ENCODE measurements at places on chromosomes 11 and 22.

DNA sequence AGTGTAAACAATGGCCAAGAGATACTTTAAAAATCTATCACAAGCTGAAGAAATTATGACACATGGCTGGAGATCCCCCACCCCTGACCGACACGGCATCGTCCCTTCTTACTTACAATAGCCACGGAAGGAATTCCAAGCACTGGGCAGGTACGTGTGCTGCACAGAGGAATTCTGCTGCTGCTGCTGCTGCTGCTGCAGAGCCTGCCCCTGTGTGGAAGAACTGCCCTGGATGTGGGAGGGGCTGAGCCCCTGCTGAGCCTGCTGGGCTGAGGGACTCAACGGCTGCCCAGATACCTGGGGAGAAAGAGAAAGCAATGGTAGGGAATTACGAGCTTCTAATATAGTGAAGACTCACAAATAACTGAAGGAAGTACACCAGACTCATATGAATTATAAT is 15.0 kb upstream of the NFRKB start:
- no peak for DNase-seq

- DNase-seq = no peak
Observed at GRCh38 chr11:691710-692590, 3.1 kb downstream of the DEAF1 start.

- no peak for DNase-seq
Observed at GRCh38 chr11:45393334-45393733, 107.2 kb upstream of the SYT13 start.

DNA sequence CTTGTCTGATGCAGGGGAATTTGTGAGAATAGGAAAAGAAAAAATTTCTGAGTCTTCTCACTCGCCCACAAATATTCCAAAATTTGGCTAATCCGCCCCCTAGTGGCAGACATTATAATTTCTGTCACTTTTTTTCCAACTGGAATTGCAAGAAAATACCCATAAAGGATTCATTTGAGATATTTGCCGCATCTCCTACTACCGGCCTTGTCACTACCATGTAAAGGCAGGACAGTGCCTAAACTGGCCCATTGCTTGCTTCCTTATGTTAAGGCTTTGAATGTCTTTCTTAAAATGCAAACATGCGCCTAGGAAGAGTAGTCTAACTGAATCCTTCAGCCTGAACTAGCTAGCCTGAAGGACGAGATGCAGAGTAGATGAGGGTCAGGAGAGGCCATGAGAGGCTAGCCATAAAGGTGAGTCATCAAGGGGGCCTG is 9.3 kb upstream of the CEP295 start:
- peak; percentile 60 for DNase-seq

DNA sequence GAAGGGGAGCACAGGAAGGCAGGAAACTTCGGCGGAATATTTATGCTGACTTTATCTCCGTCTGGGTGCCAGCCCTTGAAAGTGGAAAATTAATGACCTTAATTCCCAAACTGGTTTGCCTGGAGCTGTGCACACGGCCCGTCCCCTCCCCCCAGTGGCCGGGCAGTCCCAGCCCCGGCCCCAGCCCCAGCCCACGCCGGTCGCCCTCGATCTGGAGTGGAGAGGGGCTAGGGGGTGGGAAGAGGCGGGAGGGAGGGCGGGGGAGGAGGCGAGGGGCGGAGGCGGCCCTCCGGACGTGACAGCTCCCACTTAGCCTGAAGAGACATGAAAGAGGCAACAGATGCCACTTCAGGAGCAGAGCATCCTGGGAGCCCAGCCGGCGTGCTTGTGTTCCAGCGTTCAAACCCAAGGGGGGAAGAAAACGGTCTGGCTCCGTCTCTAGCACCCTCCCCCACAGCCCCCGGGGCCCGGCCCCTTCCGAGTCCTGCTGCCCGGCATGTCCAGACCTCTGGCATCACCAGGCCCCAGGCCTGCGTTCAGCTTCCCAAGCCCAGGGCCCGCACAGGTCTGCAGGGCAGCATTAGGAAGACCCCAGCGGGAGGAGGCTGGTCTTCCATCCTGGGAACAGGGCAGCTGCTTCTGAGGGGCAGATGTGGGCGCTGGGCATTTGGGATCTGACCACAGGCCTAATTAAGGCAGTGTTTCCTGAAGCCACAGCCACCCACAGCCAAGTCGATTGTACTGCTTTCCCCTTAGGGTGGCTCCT is 20.0 kb upstream of the LMO1 start:
- DNase-seq = no peak

DNA sequence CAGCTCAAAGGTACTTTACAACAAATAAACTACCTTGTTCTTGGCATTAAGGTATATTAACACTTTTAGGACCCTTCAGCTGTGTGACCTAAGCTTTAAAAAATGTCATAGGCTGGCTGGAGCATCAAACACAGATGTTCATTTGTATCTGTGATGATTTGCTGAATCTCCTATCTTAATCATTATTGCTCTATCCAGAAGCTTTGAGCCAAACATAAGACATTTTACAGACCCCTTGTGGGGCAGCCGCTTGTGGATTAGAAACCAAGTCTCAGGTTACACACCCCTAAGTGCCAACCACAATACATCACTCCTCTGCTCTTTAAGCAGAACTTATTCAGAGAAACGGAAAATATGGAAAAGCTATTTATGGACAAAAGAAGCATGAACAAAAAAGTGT is 394.2 kb upstream of the CCDC90B start:
- no peak for DNase-seq

GRCh38 chr11:112794331-112794846 is 166.8 kb upstream of the NCAM1 start:
- DNase-seq = peak; percentile 48

DNA sequence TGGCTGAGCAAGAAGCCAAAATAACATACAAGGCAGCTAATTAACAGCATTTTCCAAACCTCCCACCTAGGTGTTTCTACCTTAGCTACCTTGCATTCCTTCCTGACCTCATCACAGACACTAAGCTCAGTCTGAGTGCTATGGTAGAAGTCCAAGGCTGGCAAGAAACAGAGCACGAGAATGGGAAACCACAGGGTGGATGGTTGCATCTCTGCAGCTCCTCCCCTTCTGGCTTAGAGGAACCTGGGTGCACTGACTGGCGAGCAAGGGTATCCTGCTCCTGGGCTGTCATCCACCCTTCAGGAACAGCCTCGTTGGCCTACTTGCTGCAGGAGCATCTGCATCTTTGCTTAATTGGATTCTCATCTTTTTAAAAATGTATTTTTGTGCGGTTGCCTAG is 73.1 kb upstream of the KIRREL3 start:
- no peak for DNase-seq

GRCh38 chr11:122692444-122692843 is 36.9 kb downstream of the UBASH3B start:
- DNase-seq = no peak

DNA sequence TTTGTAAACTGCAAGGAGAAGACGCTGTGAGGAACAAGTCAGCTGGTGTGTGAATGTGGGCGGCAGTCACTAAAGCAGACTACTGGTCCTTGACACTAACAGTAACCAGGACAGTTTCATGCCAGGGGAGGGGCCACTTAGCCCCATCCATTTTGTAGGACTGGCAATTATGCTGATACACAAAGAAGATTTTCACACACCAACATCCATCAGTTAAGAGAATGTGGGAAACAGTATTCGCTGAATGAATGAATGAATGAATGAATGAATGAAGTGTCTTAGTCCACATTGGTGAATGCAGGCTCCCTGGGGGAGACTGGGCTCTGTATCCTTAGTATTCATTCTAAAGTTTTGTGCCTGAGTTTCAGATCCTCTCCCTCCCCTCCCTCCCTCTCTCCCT is 590.4 kb downstream of the BRD1 start:
- DNase-seq = no peak

DNA sequence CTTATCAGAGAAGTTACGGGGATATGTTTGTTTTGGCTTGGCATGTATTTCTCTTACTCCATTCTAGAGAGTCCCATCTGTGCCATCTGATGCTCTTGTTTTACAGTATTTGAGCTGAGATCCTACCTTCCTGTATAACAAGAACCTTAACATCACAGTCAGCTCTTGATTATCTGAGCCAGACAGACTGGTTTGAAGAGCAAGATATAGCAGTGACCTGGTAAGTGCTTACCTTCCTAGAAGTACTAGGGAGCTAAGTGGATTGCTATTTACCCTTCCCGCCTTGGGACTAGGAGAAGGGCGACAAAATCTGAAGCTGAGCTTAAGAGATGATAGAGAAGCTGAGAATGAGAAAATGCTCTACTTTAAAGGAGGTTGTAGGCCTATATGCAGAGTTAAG is 235.3 kb downstream of the CSNK2A3 start:
- no peak for DNase-seq

GRCh38 chr11:40370821-40371616 is 1088.4 kb downstream of the LRRC4C start:
- DNase-seq = no peak

DNA sequence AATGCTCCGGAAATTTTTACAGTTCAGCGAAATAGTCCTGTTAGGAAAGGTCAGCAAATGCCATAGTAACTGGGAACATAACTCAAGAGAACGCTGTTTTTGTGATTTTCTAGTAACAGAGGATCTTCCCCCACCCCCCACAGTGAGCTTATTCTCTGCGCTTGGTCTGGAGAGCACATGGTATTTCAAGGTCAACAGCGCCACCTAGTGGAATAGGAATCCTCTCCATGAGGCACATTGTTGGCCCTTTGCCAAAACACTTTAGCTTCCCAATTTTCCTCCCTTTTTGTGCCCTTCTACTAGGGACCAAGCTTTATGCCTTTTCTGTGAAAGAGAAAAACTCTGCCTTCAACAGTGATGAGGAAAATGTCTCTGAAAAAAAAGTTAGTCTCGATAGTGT is 13.2 kb upstream of the OR4C12 start:
- DNase-seq = no peak

- no peak for DNase-seq
Observed at GRCh38 chr11:15222777-15223176, 108.1 kb downstream of the INSC start.

GRCh38 chr11:65856689-65857499 is 1.1 kb downstream of the CFL1 start:
- peak; percentile 68 for DNase-seq

DNA sequence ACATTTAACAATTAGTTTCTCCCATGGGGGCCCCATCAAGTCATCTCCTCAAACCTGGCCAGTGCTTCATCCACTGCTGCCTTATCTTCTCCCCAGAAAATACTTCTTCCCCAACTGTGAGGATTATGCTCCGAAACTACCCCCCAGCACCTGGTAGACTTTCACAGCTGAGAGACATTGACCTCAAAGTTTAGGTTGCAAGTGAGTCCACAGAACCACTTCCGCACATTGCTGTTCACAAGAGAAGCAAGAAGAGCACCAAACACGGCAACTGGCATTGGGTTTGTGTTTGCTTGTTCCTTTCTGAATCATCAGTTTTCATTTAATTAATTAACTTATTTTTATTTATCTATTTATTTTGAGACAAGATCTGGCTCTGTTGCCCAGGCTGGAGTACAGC is 6.1 kb downstream of the MCHR1 start:
- DNase-seq = no peak

DNA sequence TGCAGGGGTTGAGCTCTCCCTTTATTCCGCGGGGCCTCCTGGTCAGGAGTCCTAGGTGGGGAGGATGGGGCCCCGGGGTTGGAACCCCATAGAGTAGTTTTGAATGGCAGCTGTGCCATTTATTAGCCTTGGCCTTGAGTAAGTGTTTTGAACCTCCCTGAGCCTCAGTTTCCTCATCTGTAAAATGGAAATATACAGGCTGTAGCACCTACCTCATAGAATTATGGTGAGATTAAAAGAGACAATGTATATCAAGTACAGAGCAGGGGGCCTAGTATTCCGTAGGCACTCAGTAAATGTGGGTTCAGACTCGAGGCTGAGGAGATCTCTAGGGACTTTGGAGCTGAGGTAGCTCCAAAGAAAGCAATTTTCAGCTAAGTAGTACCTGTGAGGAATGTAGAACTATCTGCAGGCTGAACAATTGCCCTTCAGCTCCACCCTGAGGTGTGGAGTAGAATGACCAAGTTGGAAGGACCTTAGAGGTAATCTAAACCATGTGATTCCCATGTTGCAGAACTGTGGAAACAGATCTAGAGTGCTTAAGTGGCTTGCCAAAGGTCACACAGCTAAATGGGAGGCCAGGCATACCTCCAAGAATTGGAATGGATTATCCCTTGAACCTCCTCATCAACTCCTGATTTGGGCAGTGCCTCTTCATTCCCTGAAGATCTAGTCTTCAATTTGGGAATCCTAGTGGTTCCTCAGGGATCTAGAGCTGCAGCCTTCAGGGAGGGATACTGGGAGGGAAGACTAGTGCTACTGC is 682 bp downstream of the PGAP2 start:
- DNase-seq = peak; percentile 44

- DNase-seq = no peak
Observed at GRCh38 chr22:20571531-20572007, 64.2 kb downstream of the MED15 start.

- no peak for DNase-seq
Observed at GRCh38 chr11:86234831-86235461, 9.6 kb upstream of the EED start.

DNA sequence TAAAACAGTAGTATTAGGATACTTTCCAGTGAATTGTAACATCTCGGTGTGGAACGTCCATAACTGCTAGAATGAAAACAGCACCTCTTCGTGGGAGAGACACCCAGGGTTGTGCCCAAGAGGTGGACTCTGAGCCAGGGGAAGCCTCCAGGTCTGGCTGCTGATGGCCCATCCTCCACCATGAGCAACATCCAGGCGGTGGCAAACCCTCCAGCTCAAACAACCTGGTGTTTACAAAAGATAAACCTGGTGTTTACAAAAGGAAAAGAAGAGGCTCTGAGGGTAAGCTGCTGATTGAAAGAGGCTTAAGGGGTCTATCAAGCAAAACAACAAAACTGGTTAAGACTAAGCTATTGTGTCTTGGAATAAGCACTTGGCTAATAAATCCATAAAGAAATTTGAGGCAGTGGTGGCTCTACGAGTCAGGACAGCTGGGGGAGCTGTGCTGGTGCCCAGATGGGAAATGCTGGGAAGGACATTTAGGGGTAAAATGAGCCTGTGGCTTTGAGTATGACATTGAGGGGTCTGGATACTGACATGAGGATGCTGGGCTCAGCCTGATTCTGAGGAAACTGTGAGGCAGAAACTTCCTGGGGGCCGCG is 909.0 kb downstream of the BRD1 start:
- no peak for DNase-seq

- DNase-seq = no peak
Observed at GRCh38 chr11:24808173-24808572, 311.3 kb downstream of the LUZP2 start.

GRCh38 chr11:36574486-36574885 is 6.7 kb downstream of the RAG1 start:
- DNase-seq = no peak

DNA sequence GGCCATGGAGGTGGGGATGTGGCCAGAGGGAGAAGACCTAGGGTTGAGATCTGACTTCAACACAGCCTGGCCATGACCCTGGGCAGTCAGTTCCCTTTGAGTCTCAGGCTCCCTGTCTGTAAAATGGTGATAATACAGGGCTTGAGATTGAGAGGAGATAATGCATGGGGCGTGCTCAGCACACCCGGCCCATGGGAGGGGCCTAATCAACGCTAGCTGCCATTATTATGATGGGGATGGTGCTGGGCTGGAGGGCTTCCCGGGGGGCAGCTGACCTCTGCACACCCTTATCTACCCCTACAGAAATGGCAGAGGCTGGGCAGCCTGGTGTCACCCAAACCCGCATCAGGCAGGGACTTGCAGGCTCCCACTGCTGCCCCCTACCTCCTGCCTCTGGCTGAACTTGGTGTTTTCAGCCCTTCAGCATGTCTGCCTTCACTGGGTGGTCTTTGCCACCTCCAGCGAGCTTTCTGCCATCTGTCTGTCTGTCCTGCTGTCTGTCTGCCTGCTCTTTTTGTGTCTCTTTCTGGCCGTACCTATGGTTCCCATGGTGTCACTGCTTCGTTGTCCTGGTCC is 84.5 kb downstream of the CACNA1I start:
- DNase-seq = no peak

GRCh38 chr11:31397239-31397834 is 27.7 kb downstream of the DNAJC24 start:
- peak; percentile 29 for DNase-seq

Measured in astrocyte of the spinal cord (primary cell).